ENCODE measurements at places on chromosomes 2 and 18.

DNA sequence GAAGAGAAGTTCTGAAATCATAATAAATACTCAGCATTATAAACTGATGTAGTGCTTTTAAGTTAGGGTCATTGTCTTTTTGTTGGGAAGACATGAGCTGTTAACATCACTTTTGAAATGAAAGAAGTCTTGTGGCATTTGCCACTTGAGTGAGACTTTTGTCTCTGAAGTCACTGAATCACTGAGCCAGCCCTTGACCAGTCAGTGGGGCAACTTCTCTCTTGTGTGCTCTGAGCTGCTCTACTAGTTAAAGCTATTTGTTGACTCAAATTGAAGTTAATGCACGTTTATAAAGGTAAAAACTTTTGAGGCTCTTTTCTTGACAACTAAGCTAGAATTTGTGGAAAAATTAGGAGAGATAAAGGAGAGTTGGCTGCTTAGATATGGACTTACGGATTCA lies 6.7 kb downstream of the WDR43 start:
- DNase-seq, result no peak

- peak; percentile 82 for DNase-seq
Measured at GRCh38 chr2:107633580-107634147, 193.0 kb upstream of the RGPD4 start.

DNA sequence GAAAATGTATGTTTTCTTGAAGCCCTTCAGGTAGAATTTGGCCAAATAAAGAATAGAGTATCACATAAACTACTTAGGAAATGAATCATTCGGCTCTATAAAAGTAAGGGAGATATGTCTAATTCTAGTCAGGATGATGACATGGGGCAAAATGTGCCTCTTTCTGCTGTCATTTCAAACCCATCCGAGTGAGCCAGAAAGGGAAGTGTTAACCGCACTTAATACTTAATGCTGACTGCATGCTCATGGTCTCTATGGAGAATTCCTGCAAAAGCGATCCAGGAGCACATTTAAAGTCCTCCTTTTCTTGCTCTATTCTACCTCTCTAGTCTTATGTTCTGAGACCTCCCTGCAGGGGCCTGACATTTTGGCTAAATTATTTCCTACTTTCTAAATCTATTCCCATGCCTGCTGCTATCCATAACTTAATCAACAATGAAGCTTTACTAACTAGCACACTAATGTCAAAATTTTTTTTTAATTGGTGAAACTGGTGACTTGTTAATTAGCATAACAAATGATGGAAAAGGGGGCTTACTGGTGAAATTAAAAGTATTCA lies 127.4 kb downstream of the CDC42EP3 start:
- no peak for DNase-seq

GRCh38 chr2:58336416-58336815 lies 95.3 kb upstream of the FANCL start:
- DNase-seq, result no peak

GRCh38 chr2:144469798-144470197 lies 50.1 kb downstream of the ZEB2 start:
- no peak for DNase-seq

- no peak for DNase-seq
Measured at GRCh38 chr2:36525245-36525644, 72.7 kb downstream of the FEZ2 start.

DNA sequence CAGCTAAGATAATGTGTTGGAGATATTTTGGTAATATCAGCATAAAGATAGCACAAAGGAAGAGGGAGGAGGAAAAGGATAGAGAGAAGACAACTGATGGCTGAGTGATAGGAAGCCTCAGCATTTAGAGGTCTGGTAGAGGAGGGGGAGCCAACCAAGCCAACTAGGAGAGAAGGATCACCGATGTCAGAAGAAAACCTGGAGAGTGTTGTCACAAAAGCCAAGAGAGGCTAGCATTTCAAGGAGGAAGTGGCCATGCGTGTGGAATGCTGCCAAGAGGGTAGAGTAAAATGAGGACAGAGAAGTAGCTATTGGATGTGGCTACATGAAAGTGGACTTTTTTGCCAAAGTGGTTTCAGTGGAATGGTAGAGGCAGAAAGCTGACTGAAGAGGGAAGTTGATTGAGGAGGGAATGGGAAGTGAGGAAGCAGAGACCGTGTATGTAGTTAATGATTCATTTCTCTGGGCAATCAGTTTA lies 34.3 kb downstream of the LCLAT1 start:
- no peak for DNase-seq

DNA sequence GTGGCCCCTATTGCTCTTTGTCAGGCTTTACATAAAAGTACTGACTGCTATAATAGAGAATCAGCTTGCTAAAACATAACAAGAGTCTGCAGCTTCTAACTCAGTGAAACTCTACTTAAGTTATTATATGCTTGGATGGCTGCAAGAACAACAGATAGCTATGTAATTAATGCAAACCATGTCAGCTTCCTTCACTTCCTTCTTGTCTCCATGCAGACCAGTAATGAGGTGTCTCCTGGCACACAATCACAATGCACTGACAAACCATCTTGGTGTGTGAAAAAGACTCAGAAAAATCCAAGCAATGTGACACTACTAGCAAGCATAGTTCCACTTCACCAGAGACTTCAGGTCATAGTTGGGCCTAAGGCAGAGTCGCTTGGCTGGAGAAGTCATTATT lies 2068.9 kb upstream of the PIK3C3 start:
- no peak for DNase-seq

- DNase-seq, result no peak
Measured at GRCh38 chr2:204437408-204437807, 107.9 kb upstream of the PARD3B start.

- no peak for DNase-seq
Measured at GRCh38 chr2:112293636-112294401, 18.4 kb downstream of the ZC3H6 start.

GRCh38 chr2:102193074-102193473 lies 6.3 kb downstream of the IL1RL2 start:
- DNase-seq, result no peak

- DNase-seq, result peak; percentile 55
Measured at GRCh38 chr18:26574958-26575864, 26.9 kb upstream of the KCTD1 start.

- no peak for DNase-seq
Measured at GRCh38 chr2:47616506-47616905, 166.4 kb upstream of the MSH6 start.

GRCh38 chr2:79981316-79981715 lies 323.2 kb downstream of the LRRTM1 start:
- DNase-seq, result no peak

- DNase-seq, result no peak
Measured at GRCh38 chr2:226637383-226637782, 162.2 kb downstream of the IRS1 start.

- no peak for DNase-seq
Measured at GRCh38 chr18:51135795-51136194, 61.7 kb downstream of the MEX3C start.

DNA sequence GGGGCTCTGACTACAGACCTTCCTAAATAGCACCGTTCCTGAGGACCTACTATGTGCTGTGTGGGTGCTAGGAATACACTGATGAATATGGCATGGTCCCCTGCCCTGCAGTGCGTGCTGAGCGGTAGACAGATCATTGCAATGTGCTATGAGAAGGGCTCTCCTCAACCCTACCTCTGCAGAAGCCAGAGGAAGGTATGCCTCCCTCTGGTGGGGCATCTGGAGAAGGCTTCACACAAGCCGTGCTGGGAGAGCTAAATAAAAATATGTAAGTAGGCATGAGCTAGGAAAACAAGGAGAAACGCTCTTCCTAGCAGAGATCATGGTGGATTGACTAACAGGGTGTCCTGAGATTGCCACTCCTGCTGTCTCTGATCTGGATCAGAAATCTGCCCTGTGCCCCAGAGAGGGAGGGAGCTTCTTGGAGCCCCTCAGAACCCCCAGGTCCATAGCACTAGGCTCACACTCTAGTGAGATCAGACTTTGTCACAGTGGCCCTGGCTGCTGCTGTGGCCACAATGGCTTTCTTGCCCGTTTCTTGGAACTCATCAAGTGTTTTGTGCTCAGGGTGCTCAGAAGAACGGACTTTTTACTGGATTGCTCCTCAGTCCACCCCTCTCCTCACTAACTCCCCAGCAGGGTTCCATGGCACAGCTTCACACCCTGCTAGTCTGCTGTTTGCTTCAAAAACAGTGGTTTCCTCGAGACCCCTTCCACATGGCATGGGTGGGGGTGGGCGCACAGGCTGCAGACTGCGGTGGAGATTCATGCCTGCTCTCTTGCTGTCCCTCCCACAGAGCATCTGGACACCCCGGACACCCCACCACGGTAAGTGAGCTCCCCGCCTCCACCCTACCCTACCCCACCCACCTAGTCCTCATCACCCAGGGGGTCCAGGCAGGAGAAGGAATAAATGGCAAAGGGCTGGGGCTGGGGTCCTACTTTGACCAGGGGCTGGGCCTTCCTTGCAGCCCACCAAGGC lies 14.2 kb downstream of the SIGLEC15 start:
- peak; percentile 76 for DNase-seq

GRCh38 chr2:176729706-176730569 lies 460.7 kb downstream of the MTX2 start:
- peak; percentile 7 for DNase-seq

GRCh38 chr2:236796236-236796635 lies 226.6 kb downstream of the ACKR3 start:
- no peak for DNase-seq

DNA sequence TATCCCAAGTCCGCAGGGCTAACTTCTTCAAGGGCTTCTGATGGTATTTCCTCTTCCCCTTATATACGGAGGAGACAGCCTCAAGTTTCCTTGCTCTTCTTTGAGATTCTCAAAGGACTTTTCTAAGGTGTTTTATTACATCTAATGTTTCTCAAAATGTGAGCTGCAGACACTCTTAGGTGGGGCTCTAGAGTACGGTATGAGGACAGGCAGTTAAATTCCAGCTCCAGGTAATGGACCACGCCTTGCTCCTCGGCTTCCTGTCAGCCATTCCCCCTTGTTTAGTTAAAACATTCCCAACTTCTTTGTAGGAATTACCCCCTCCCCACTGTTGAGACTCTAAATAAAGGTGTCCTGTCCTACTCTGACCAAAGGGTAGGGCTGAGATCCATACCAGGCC lies 131.9 kb downstream of the IRS1 start:
- DNase-seq, result no peak
